Tibial nerve (tissue), 4 donors: ENCODE measurements at places on chromosomes 6 and 20. TPM values are rescaled to one million over a fixed set of nuclear protein-coding genes. Genes with fewer than 3 reads are reported as not detected.

Gene SYCP2L
- total RNA-seq, result 3.7 TPM

Gene CNKSR3
- 15.5 TPM for total RNA-seq

Gene SAMD10
- 5.1 TPM for total RNA-seq

Gene GID8
- 33.4 TPM for total RNA-seq

Gene RNF182
- total RNA-seq, result 2.1 TPM

Gene TPMT
- 6.1 TPM for total RNA-seq

Gene KCNK15
- 6.0 TPM for total RNA-seq

Gene SLC35D3
- total RNA-seq, result not detected

Gene LY6G5B
- total RNA-seq, result 13.0 TPM

Gene HLA-F
- total RNA-seq, result 63.0 TPM

Gene CARMIL1
- 43.5 TPM for total RNA-seq

Gene CSNK2A1
- total RNA-seq, result 73.0 TPM

Gene GLP1R
- total RNA-seq, result 0.20 TPM

Gene SIRPB1
- 2.3 TPM for total RNA-seq

Gene ACTR5
- 18.6 TPM for total RNA-seq

Gene SYNCRIP
- 54.0 TPM for total RNA-seq
